Muscle of arm (tissue), 14 donors: ENCODE measurements at places on chromosomes 7 and 10. TPM values are rescaled to one million over a fixed set of nuclear protein-coding genes. Genes with fewer than 3 reads are reported as not detected.

DNA sequence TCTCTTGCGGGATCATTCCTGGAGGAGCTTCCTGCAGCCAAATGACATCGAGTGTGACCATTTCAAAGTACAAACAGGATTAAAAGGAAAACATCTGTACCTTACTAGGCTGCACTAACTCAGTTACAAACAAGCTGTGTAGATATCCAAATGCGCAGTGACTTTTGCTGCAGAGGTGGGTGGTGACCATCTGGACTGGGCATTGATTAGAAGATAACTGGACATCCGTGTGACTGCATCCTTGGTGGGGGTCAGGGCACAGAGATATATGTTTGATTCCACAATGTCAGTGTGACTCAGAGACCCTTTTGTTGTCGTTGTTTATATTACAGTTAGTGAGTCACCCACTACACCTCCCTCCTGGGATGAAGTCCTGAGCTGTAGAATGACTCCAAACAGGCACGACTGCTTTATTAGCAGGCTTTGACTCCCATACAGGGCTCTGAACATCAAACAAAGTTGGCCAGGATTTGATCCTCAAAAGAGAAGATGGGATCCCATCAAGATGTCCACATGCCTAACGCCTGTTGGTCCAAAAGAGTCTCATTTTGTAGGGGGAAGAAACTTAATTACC lies 56.7 kb upstream of the SDK1 start:
- no peak for DNase-seq

DNA sequence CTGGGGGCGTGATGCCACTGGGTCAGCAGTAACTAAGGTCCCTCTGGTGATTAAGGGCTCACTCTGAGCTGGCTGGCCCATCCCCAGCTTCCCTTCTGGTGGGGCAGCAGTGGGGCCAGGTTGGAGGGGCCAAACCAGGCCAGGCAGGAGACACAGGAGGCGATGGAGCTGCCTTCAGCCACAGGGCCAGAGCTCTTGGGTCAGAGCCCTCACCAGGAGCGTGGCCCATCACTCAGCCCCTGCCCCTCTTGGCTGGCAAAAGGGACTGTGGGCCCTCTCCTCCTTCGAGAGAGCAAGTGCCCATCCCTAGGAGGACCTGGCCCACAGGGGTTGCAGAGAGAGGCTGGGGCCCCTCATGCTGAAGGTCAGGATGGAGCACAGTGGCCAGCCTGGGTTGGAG lies 4.5 kb downstream of the KCNK18 start:
- DNase-seq = no peak

- DNase-seq = no peak
Observed at GRCh38 chr10:30752481-30752881, 122.9 kb upstream of the LYZL2 start.

DNA sequence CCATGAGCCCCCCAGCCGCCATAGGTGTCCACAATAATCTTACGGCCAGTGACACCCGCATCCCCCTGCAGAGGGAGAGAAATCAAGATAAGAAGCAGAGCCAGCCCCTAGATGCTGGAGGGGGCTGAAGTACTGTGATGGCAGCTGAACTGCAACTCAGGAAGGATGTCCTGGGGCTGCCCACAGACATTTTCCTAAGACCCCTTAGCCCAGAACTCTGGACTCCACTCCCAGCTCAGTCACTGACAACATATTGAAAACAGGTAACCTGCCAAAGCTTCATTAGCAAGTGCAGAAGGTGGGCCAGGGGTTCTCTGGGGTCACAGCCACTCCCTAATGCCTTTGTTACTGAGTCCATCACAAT lies 14.3 kb downstream of the MAT1A start:
- no peak for DNase-seq

Gene DGKI
- not detected for polyA plus RNA-seq
